ENCODE measurements at places on chromosomes 5 and 9.

GRCh38 chr9:137256362-137256761, 1.2 kb downstream of the NELFB start:
- DNase-seq, result no peak

GRCh38 chr5:135136546-135136945, 102.5 kb upstream of the PITX1 start:
- DNase-seq, result no peak

GRCh38 chr5:39561421-39561820, 136.6 kb upstream of the DAB2 start:
- DNase-seq, result no peak

DNA sequence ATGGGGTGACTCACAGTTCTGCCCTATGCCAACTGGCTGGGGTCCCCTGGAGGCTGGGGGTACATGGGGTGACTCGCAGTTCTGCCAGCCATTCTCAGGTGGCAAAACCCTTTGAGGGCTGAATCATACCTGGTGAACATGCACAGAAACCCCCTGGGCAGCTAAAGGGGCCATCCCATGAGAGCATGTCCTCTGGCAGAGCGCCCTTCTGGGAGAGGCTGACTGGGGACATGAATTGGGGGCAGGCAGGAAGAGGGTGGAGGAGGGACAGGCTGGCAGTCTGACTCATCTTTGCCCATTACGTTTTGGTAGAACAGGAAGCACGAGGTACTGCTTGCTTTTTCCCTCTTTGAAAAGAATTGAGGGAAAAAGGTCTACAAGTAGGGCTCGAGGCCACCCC, 16.7 kb downstream of the TRAF1 start:
- DNase-seq, result no peak

- DNase-seq, result no peak
Measured at GRCh38 chr5:71747182-71747581, 28.1 kb downstream of the CARTPT start.
